Activated naive CD4-positive, alpha-beta T cell treated with Interleukin-2 at 50 U/mL for 16 hours (primary cell): ENCODE measurements at places on chromosomes 2 and 18.

DNA sequence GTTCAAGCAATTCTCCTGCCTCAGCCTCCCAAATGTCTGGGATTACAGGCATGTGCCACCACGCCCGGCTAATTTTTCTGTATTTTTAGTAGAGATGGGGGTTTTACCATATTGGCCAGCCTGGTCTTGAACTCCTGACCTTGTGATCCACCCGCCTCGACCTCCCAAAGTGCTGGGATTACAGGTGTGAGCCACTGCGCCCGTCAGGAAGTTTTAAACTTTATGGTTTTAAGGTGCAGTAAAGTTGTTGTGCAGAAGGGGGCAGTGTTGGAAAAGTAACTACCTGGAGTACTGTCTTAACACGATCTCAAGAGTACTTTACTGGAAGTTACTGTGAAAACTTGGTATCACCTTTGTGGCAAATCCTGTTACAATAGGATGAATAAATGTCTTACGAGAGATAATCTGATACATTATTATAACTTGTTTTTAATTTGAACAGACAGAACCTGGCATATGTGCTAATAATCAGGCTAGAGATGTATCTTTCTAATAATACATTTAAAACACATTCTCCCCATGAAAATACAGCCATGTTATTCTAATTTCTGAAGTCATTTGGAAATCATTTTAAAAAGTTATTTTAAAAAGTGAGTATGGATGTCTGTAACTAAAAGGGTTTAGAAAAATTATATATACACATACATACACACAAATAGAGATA lies 10.8 kb downstream of the SPDYA start:
- peak; percentile 46 for DNase-seq

GRCh38 chr18:42231796-42232195 lies 276.8 kb downstream of the PIK3C3 start:
- no peak for DNase-seq

GRCh38 chr2:62724106-62724505 lies 18.6 kb downstream of the EHBP1 start:
- no peak for DNase-seq

DNA sequence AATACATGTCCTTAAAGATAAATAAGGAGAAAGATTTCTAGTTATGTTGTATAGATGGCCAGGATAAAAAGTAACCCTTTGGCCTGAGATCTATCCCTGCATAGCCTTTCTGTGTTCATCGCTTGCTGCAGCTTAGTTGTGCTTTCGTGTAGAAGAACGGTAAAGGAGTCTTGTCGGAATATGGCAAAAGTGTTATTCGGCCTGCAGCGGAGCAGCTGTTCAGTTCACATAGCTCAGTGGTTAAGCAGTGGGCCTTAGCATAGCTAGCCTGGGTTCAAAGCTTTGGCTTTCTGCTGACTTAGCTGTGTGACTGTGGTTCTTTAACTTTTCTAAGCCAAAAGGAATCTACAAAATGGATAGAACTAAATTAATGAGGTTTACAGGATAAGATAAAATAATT lies 55.4 kb downstream of the MALT1 start:
- no peak for DNase-seq

GRCh38 chr18:47986620-47987387 lies 56.3 kb upstream of the SMAD2 start:
- no peak for DNase-seq

DNA sequence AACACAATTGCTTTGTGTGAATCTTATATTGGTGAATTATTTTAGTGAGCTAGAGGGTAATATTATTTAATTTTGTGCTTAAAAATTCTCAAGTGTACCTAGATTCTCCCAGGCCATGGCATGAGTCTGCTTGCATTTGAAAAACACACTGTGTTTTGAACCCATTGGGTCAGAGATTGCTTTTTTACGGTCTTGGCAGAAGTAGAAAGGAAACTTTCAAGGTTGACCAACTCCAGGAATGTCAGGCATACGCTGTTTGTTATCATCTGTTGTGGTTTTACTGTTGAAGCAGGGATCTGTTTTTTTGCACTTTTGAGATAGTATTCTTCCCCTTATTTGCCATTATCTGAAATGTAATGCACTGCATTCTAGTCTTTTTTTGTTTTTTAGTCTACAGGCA lies 377.4 kb downstream of the RPRM start:
- DNase-seq: no peak

DNA sequence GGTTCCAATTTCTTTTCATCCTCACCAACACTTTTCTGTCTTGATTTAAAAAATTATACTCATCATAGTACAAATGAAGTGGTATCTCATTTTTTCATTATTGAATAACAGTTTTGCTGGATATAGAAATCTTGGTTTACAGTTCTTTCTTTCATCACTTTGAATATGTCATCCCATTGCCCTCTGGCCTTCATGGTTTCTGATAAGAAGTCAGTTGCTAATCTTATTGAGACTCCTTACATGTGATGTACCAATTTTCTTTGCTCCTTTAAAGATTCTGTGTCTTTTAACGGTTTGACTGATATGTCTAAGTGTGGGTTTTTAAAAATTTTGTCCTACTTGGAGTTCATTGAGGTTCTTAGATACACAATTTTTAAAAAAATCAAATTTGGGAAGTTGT lies 35.0 kb downstream of the SLC3A1 start:
- no peak for DNase-seq

DNA sequence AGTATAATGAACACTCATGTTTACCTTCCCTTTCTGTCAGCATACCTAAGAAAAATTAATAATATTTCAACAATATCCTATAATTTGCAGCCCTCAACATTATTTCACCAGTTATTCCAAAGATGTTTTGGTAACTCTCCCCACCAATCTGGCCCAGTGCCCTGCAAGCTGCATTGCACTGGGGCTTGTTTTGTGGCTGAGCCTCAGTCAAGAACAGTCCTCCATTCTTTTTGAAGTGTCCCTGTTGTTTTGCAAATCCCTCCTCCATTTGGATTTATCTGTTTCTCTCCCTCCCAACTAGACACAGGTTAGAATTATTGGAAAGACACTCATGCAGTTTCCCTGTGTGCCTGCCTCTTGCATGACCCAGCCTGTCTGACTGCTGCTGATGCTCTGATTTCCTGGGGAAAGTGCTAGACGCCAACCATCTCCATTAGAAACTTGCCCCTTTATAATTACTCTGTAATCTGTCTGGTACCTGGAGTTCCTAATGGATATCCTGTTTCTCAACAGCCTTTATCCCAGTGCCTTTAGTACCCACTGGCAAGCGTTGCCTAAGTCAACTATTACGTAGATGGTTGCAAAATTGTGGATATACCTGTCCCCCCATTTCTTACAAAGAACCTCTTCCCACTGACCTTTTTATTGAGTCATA lies 60.2 kb downstream of the EIF5B start:
- no peak for DNase-seq

DNA sequence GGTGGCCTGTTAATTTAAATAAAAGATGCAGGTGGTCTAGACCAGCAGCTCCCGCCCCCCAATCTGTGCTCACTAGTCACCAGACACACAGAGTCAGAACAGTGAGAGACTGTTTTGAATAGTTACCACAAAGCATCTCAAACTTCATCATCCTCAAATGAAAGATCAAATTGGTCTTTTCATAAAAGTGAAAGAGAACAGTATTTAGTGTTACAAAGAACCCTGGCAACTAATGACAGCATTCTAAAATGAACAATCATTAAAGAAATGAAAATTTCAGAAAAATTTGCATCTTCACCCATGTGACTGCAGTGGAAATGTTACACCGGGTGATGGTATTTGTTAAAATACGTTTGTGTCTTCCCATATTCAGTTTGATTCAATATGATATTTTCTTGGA lies 65.5 kb upstream of the PMAIP1 start:
- DNase-seq: no peak

GRCh38 chr2:23801396-23801795 lies 125.5 kb downstream of the ATAD2B start:
- no peak for DNase-seq

GRCh38 chr18:22172120-22172582 lies 2.8 kb downstream of the GATA6 start:
- no peak for DNase-seq

- no peak for DNase-seq
Measured at GRCh38 chr2:70396612-70397011, 94.7 kb upstream of the FAM136A start.

GRCh38 chr2:119650846-119651370 lies 28.1 kb upstream of the TMEM177 start:
- DNase-seq: no peak

DNA sequence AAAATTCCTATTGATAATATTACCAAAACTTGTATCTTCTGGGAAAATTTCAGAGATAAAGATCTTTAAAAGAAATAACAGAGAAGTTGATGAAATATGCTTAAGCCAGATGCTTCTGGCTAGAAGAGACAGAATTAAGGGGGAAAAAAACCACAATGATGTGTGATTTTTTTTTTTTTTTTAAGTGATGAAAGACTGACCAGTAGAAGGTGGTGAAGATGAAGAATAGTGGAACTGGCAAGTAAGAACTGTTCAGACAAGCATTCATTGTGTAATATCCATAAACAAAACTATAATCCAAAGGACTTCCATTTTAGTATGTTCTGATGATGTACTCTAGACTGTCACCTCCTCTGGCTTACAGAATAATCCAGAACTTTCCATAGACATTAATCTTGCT lies 89.8 kb downstream of the INO80D start:
- no peak for DNase-seq
